Testis (tissue), 5 donors: ENCODE measurements at places on chromosomes 6 and 20. TPM values are rescaled to one million over a fixed set of nuclear protein-coding genes. Genes with fewer than 3 reads are reported as not detected.
A peak's percentile ranks its signal among the peaks of the same experiment; 100 is the strongest.

- DNase-seq, result no peak
- no peaks in the 10 kb centered on the region for H3K27me3 ChIP-seq
- no peak overlapping the region for H3K4me3 ChIP-seq
- no peaks in the 10 kb centered on the region for H3K36me3 ChIP-seq
These were observed 101.5 kb upstream of the TENT5A start for GRCh38 chr6:81853975-81854374.

- peaks cover 61% of the 10 kb centered on the region for H3K4me1 ChIP-seq
- no peak overlapping the region for H3K4me3 ChIP-seq
- no peaks in the 10 kb centered on the region for H3K27me3 ChIP-seq
- no peak for DNase-seq
- H3K27ac ChIP-seq, result no peak overlapping the region
These were observed 13.9 kb downstream of the JARID2 start for GRCh38 chr6:15259766-15260098.

GRCh38 chr6:161459008-161459615, 185.3 kb upstream of the AGPAT4 start:
- no peaks in the 10 kb centered on the region for H3K27me3 ChIP-seq
- H3K4me1 ChIP-seq, result no peaks in the 10 kb centered on the region

DNA sequence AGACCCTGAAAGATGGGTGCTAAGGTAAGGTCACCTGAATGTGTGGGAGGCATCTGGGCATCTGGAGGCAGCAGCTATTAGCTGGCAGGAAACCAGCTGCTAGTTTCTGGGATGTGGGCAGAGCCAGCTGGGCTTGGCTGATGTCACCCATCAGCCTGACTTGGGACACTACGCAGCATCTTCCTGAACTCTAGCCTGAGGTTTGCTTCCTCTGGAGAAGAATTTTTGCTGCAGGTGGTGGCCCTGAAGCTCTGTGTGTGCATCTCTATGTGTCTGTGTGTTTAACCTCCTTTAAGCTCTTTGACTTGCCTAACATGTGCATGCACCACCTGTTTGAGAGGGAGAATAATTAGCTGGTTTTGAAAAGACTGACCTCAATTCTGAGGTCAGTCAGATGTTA, 465.1 kb upstream of the CHD6 start:
- DNase-seq, result no peak
- no peaks in the 10 kb centered on the region for H3K27me3 ChIP-seq

DNA sequence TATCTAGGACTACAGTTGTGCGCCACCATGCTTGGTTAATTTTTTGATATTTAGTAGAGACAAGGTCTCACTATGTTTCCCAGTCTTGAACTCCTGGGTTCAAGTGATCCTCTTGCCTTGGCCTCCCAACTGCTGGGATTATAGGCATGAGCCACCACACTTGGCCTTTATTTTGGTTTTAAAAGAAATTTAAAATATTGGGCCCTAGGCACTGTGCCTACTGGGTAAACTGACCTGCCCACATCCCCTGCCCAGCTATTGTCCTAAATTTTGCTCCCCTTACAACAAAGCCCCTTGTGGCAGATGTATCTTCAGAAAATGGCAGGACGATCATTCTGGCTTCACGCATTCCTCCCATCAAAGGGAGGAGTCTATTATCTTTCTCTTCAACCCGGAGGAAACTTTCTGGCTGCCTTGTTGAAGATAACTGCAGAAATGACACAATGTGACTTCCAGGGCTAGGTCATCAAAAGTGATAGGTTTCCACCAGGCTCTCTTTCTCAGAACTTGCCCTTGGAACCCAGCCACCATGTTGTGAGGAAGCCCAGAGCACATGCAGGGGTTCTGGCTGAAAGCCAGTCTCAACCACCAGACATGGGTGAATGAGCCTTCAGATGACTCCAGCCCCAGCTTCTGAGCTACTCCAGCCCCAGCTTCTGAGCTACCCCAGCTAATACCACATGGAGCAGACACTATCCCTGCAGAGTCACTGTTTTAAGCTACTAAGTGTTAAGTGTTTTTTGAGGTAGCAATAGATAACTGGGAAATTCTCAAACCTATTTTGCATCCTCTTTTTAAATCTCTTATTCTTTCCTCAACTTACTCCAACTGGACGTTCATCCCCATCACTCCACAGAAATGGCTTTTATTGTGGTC, 4.6 kb upstream of the GUCA1B start:
- no peak overlapping the region for H3K27ac ChIP-seq
- H3K4me1 ChIP-seq, result no peaks in the 10 kb centered on the region
- no peak overlapping the region for H3K4me3 ChIP-seq
- DNase-seq, result peak; percentile 87

DNA sequence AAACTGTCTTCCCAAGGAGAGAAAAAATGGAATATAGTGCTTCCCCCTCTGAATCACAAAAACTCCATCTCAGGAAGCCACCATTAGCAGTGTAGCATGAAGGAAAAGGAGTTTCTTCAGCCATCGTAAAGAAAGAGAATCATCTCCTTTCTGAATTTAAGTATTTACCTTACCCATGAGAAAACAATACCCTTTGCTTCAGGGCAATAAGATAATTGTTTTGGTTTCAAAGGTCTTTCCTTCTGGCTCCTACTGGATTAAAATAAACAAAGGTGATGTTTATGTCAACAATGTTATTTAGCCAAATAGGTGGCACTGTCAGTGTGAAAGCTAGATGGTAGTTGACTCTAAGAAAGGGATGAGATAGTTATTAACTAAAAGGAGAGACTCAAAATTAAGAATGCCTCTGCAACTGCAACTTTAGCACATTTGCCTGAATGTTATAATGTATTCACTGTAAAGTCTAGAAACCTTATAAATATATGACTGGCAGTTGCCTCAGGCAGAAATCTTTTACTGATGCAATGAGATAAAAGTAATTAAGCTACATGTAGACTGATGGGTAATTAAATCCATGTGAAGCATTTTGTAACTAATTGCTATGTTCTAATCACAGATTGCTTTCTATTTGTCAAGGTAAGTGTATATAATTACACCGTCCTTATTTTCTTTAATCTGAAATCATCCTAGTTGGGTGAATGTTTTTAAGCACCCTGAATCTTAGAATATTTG, 399.0 kb downstream of the CDKAL1 start:
- H3K4me3 ChIP-seq, result no peak overlapping the region
- no peak overlapping the region for H3K27ac ChIP-seq
- DNase-seq, result no peak
- H3K36me3 ChIP-seq, result no peaks in the 10 kb centered on the region
- no peaks in the 10 kb centered on the region for H3K27me3 ChIP-seq
- H3K4me1 ChIP-seq, result no peaks in the 10 kb centered on the region

GRCh38 chr20:48769069-48769983, 58.5 kb downstream of the PREX1 start:
- no peaks in the 10 kb centered on the region for H3K27me3 ChIP-seq
- H3K36me3 ChIP-seq, result no peaks in the 10 kb centered on the region
- H3K27ac ChIP-seq, result no peak overlapping the region
- no peak overlapping the region for H3K4me3 ChIP-seq

DNA sequence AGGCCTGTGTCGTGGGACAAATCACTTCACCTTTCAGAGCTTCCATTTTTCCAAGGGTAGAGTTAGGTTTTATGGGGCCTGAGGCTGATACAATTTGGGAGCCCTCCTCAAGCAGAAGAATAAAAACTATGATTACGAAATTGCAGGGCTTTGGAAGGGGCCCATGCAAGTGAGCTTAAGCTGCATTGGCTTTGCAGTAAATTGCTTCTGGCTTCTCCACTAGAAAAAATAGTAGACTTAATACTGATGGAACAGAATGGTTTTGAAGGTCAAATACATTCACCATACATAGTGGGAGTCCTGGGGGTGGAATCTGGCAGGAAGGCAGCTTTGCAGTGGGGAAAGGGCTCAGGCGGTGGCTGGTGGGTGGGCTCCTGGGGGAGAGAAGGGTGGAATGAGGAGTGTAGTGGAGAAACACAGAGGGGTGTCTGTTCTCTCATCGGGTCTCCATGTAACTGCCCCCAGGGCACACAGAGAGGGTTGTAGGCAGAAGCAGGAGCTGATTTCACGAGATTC, 55.9 kb upstream of the RNF24 start:
- no peak for DNase-seq
- H3K4me1 ChIP-seq, result no peaks in the 10 kb centered on the region
- H3K27me3 ChIP-seq, result no peaks in the 10 kb centered on the region

- DNase-seq, result no peak
- H3K36me3 ChIP-seq, result no peaks in the 10 kb centered on the region
- H3K4me3 ChIP-seq, result no peak overlapping the region
- no peaks in the 10 kb centered on the region for H3K4me1 ChIP-seq
These were observed 106.3 kb downstream of the ZDHHC14 start for GRCh38 chr6:157487110-157487773.

The LY6G5C gene
- total RNA-seq, result 18.3 TPM

GRCh38 chr20:17701826-17702225, 2.1 kb downstream of the BANF2 start:
- no peak overlapping the region for H3K27ac ChIP-seq
- H3K4me1 ChIP-seq, result no peaks in the 10 kb centered on the region
- DNase-seq, result no peak
- no peaks in the 10 kb centered on the region for H3K36me3 ChIP-seq
